ENCODE measurements at places on chromosomes 4 and X.

GRCh38 chrX:70026112-70026850 is 23.5 kb downstream of the AWAT2 start:
- no peak for DNase-seq

GRCh38 chr4:94843216-94843615 is 85.5 kb downstream of the BMPR1B start:
- no peak for DNase-seq

DNA sequence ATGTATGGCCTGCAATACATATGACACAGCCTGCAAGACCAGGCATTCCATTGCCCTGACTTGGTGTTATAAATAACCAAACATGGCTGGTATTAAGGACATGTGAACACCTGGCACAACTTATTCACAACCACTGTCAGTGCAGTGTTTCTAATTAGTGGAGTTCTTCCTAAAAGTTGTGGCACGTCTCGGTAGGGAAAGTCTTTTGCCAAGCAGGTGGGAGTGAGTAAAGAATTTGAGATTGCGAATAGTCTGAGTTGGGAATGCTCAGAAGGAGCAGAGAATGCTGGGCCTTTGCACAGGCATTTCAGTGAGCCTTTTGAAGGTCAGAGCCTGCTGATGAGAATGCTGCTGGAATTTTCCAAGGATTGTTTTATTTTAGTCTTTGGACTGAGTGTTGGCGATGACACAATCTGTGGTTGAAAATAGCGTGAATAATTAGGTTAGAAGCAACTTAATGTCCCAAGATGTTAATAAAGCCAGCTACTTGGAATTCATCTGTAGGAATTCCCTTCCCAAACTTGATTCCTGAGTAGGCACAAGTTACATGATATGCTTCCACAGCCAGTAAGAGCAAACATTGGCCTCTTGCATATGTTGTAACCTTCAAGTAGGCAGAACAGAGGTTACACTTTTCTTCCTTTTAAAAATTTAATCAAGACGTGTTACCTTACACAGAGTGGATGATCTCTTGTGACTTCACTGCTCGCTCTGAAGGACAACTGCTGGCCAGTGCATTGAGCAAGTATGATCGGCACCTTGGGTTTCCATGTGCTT is 83.6 kb upstream of the PGRMC2 start:
- no peak for DNase-seq

DNA sequence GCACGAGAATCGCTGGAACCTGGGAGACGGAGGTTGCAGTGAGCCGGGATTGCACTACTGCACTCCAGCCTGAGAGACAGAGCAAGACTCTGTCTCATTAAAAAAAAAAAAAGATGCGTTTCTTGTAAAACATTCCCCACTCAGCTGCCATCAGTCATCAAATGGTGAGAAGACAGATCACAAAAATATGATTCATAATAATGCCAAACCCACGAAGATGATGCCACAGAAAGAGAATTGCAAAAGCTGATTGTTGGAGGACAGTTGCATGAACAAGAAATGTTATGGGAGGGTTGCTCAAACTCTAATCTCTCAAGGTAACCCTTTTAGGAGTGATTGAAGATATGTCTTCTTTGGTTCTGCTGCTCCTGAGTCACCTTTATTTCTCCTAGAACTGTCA is 21.4 kb upstream of the SMIM14 start:
- DNase-seq: no peak

- DNase-seq: no peak
Measured at GRCh38 chr4:53016099-53016820, 154.1 kb downstream of the RASL11B start.

DNA sequence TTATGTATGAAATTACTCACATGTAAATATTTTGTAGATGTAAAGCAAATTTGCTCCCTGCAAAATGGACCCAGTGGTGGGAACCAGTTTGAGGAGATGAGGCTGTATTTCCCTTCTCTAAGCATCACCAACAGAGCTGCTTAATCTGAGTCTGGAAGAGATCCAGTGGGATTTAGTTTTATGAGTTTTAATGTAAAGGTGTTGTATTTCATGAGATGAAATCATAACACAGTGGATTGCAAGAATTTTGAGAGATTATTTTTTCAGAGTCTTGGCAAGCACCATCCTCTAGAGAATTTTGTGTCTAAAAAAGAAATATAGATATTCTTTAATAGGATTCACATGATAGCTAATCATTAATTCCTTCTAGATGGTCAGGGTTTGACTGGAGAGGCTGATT is 35.6 kb upstream of the SFRP2 start:
- DNase-seq: no peak

DNA sequence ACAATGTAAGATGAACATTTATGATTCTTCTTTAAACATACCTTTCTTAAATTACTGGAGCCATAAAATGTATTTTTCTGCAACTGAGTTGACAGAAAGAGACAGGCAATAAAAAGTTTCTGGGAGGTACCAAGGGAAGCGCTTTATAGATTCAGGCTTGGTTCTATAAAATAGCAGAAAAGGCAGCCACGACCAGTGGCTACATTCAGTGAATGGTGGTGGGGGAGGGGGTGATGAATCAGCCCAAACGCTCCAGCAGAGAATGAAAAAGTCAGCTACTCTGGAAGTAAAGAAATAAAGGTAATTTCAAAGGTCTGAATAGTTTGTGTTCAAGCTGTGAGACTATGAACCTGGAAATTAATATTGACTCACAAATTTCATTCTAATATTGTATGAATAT is 456.1 kb downstream of the KCTD8 start:
- no peak for DNase-seq

DNA sequence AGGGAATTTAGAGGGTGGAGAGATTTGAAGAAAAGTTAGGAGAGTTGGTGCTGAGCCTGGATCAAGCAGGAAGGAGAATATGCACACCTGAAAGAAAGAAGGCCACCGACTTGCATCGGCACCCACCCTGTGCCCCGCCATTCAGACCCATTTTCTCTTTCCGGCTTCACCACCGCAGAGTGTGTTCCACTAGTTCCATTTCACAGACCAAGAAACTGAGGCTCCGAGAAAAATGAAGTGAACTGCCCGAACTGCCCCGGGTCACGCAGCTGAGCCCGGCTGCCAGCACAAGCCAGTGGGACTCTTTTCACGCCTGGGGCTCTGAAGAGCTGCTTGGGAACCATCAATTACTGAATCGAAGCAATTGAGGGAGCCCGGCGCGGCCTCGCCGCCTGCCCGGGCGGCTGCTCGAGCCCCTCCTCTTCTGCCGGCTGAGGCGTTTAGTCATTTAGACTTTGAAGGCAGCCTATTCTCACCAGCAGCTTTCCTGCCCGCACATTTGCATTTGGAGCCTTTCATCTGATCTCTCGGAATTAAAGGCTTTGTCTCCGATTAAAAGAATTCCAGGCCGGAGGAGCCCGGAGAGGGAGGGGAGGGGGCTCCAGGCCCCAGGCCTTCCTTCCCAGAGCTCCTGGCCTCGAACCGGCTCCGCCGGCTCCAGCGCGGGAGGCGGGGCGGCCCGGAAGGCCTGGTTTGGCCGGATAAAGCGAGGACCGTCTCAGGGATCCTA is 140.2 kb upstream of the PJA1 start:
- DNase-seq: no peak

DNA sequence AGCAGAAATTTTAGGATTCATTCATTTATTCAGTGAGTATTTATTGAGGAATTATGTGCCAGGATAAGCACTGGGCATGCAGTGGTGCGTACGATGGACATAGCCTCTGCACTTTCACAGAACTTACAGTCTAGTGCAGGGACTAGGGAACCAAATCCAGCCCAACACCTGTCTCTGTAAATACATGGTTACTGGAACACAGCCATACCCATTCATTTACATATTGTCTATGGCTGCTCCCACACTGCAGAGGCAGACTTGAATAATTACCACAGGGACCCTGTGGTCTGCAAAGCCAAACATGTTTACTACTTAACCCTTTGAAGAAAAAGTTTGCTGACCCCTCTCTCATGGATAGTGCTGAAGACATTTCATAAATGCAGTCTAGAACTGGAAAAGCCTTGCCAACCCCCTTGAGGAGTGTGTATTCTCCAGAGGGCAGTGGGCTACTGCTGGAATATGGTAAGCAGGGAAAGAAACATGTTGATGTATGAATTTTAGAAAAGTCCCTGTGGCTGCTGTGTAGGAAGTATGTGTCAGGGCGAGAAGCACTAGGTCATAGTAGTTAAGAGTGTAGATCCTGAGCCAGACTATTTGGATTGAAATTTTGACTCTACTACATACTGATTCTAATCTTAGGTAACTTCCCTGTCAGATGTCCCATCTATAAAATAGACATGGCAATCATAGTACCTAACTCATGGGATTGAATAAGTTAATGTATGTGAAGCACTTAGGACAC is 75.5 kb downstream of the GALNT7 start:
- no peak for DNase-seq

DNA sequence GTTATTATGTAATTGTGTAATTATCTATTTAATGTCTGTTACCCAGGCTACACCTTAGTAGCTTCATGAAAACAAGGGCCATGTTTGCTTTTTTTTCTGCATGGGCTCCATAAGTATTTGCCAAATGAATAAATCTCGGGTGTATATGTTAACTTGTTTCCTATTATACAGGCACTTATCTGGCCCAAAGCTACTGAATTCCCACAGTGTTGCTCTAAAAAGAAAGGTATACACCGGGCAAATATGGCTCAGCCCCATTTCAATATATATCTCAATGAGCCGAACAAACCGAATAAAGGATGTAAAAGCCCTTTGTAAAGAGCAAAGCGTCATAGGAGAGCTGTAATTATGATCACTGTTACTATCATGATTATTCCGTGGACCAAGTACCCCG is 767 bp downstream of the PAQR3 start:
- no peak for DNase-seq

GRCh38 chrX:74272230-74272629 is 31.8 kb upstream of the ZCCHC13 start:
- no peak for DNase-seq

- peak; percentile 73 for DNase-seq
Measured at GRCh38 chrX:46588263-46588662, 14.7 kb downstream of the CHST7 start.

DNA sequence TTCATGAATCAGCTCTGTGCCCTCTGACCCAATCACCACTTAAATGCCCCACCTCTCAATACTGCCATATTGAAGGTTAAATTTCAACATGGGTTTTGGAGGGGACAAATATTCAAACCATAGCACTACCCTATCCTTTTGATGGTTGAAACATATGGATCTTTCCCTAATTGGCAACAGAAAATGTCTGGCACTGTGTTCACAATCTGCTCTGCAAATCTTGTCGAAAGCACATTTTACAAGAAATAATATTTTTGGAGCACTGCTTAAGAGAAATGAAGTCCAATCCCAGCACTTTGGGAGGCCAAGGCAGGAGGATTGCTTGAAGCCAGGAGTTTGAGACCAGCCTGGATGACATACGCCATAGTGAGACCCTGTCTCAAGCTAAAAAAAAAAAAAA is 130.6 kb upstream of the FAM9C start:
- no peak for DNase-seq

- DNase-seq: no peak
Measured at GRCh38 chr4:42523066-42523718, 125.9 kb downstream of the SHISA3 start.

DNA sequence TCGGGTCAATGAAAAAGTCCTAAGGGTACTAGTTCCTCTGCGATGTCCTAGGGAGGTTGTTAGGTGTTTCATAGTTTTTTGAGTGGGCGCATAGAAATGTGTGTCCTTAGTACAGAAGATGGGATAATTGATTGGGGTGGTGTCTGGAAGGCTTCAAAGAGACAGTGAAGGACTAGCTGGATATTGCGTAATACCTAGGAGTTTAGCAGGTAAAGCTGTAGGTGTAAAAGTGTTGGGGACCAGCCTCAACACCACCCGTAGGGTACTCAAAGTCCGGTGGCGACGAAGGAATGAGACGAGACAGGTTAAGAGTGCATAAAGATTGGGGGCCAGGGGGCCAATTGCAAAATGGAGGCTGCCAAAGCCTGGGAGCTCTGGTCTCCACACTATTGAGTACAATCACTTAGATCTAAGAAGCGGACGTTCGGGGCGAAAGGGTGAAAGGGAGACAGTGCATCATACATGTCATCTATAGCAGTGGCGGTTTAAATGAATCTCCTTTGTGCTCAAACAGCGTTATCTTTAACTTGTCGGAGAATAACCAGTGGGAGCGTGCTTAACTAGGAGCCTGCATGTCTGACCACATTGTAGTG is 1.0 kb downstream of the TRMT44 start:
- DNase-seq: no peak

DNA sequence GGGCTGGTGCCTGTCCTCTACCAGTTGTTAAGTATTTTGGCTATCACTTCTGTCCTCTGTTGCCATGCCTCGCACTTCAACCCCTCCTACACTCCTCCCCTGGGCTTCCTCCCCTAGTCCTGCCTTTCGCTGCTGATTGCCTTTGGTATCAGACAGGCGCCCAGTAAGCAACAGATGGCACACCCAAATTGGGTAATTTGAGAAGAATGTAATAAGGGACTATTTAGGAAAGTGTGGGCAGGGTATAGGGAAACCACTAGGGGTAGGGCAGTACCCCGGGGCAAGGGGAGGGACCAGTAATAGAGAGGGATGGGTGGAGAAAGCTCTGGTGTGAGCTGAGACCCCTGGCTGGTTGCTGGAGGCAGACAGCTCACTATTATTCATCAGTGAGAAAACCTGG is 172.7 kb upstream of the USP9X start:
- no peak for DNase-seq

- no peak for DNase-seq
Measured at GRCh38 chrX:103733017-103733416, 22.3 kb downstream of the TMEM31 start.

GRCh38 chr4:169620880-169621248 is 486 bp downstream of the CLCN3 start:
- DNase-seq: no peak

- DNase-seq: no peak
Measured at GRCh38 chr4:71663780-71664179, 120.1 kb downstream of the GC start.

GRCh38 chr4:160373911-160374310 is 1271.0 kb downstream of the RAPGEF2 start:
- DNase-seq: no peak

DNA sequence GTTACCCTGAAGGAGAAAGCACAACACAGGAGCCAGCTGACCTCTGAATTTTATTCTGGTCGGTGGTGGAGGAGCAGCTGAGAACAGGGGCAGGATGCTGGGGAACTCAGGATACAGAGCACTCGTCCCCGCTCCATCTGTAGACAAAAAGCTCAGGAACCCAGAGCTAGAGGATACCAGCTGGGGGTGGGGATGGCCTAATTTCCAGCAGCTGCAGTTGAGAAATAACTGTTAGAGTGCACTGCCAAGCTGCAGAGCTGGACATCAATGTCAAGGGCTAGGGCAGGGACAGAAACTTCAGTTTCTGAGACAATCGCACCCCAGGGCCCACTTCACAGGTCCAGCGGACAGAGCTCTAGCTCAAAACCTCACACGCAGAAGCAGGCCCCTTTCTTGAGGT is 122.1 kb upstream of the GUCY1A1 start:
- DNase-seq: no peak
